Stimulated activated CD8-positive, alpha-beta memory T cell treated with anti-CD3 and anti-CD28 coated beads, Interleukin-4, amount 100 ng/mL, for 24 hours (primary cell): ENCODE measurements at places on chromosomes 2 and 18.

- no peak for DNase-seq
Observed at GRCh38 chr2:23823863-23824262, 103.1 kb downstream of the ATAD2B start.

- no peak for DNase-seq
Observed at GRCh38 chr2:232979871-232980461, 33.1 kb downstream of the NGEF start.

- no peak for DNase-seq
Observed at GRCh38 chr2:84705858-84706257, 175.0 kb downstream of the TRABD2A start.

DNA sequence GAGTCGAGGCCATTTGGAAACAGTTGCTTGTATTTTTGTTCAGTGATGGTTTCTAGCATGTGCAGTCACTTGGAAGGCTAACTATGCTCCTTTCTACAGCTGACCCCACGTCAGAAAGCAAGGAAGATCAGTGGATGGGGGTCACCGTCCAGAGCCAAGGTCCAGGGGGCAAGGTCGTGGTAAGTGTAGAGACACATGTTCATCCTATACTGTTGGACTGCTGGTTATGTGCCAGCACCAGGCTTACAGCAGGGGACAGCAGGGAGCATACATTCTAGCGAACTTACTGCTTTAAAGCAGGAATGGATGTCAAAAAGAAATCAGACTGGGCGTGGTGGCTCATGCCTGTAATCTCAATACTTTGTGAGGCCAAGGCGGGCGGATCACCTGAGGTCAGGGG, 40.0 kb downstream of the ITGA6 start:
- no peak for DNase-seq

DNA sequence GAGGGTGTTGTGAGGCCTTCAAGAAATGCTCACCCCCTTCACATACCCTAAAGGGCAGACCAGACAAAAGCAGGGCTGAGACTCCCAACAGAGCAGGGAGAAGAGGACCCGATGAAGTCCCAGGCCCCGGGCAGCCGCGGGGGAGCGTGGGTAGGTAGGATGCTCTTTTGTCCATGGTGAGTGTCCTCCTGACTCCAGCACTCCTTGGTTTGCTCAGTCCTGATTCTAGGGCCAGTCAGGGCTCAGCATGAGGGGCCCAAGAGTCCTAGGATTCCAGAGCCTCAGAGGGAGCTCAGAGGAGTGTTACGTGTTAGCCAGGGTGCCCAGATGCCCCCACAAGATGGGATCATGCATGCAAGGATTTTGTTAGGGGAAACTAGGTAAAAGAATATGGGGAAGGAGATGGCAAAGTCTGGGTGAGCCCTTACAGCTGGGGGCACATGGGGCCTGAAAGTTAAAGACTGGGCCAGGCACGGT, 64.8 kb downstream of the SMAD7 start:
- no peak for DNase-seq

GRCh38 chr2:241498115-241499070, 10.0 kb downstream of the STK25 start:
- no peak for DNase-seq
